ENCODE measurements at places on chromosomes 7 and 10.
A peak's percentile ranks its signal among the peaks of the same experiment; 100 is the strongest.

- DNase-seq, result no peak
These were observed 324.7 kb downstream of the ACTR3B start for GRCh38 chr7:153084278-153084677.

- no peak for DNase-seq
These were observed 103.2 kb downstream of the IQUB start for GRCh38 chr7:123431075-123431614.

DNA sequence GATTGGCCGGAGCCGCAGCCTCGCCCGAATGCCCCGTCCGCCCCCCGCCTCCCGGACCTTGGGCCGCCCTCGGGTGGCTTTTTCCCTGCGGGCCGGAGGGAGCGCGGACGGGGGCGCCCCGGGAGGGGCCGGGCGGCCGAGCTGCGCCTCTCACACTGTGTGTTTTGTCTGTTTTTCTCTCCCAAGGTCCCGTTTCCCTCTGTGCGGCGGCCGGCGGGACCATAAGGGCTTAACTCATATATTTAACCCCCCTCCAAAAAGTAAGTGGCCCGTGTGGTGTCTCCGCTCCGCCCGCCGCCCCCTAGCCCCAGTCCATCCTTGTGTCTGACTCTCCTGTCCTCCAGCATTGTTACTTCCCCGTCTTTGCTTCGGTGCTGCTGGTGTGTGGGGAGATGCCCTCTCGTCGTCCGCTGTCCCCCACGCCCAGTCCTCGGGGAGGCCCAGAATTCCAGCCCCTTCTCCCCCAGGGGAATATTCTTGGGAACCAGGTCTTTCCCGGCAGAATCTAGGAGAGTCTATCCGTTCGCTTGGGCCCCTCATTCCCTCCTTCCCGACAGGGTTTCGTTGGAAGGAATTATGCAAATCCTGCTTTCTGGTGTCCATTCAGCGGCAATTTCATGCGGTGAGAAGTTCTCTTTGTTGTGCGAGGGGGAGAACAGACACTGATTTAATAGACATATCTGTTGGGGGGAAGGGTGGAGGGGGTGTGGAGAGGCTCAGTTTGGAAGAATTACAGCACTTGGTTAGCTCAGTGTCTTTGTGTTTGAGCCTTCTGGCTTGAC lies 1.3 kb downstream of the LCOR start:
- DNase-seq, result peak; percentile 39

DNA sequence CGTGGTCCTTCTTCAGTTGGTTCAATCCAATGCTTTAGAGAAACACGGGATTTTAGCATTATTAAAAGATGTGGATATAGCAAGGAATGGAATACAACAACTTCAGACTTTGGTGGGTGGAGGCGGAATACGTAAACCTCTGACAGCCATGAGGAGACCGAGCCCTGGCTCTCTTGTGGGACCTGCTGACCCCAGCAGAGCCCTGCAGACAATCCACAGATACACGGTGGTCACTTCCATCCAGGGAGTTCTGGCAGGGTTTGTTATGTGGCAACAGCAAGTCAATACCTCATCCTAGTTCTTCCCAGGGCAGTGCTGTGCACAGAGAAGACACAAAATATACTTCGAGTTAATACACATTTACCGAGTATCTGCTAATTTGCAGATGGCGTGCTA lies 118.5 kb upstream of the DIP2C start:
- DNase-seq, result no peak

DNA sequence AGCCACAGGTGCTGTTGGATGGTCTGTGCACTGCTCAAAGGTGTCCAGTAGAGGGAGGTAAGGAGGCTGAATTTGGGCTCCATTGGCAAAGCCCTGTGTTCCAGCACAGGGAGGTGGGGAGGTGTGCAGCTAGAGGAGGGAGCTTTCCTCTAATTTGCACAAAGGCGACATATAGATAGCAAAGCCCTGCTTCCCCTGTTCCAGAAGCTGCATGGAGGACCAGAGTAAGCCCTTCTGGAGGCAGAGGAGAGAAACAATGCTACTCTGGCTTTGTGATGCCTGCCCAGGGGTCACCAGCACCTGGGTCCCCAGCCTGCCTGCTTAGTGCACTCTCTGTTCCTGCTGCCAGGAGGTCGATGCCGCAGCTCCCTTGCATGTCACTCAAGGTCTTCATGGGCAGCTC lies 3.4 kb upstream of the ARHGAP22 start:
- DNase-seq, result no peak

DNA sequence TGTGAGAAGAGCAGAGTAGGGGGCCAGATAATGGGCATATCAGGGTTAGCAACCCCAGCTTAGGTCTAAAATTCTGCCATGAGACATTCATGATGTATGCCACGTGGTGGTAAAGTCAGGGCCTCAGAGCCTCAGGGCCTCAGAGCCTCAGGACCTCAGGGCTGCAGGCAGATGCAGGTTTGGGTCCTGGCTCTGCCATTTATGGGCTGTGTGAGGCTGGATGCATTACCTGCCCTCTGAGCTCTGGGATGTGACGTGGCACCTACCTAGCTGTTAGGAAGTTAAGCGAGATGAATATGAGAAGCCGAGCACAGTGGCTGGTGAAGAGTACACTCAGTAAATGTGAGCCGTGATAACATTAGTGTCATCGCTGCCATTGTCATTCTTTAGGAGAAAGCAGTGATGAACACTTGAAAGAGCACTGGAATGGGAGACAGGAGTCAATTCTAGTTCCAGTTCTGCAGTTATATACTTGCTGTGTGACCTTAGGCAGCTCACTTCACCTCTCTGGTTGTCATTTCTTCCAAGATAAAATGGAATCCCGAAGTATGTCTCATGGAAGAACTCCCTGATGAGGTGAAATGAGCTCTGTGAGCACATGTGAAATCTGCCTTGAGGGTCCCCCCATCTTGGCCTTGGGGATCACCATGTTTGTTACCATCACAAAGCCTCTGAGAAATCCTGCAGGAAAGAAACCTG lies 127.2 kb downstream of the SH3PXD2A start:
- DNase-seq, result no peak

DNA sequence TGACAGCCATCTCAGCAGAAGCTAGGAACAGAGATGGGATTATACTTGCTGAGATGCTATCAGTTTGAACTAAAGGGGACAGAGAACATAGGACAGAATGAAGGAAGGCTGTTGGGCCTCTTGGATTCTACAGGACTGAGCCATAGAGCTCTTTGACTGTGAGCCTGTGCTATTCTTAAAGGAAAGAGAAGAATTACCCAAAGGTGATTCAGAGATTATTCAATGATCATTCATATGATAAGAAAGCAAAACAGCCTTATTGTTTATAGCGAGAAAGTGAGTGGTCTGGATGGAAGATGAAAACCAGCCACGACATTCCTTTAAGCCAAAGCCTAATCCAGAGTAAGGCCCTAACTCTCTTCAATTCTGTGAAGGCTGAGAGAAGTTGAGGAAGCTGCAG lies 69.7 kb upstream of the NEUROD6 start:
- DNase-seq, result no peak

DNA sequence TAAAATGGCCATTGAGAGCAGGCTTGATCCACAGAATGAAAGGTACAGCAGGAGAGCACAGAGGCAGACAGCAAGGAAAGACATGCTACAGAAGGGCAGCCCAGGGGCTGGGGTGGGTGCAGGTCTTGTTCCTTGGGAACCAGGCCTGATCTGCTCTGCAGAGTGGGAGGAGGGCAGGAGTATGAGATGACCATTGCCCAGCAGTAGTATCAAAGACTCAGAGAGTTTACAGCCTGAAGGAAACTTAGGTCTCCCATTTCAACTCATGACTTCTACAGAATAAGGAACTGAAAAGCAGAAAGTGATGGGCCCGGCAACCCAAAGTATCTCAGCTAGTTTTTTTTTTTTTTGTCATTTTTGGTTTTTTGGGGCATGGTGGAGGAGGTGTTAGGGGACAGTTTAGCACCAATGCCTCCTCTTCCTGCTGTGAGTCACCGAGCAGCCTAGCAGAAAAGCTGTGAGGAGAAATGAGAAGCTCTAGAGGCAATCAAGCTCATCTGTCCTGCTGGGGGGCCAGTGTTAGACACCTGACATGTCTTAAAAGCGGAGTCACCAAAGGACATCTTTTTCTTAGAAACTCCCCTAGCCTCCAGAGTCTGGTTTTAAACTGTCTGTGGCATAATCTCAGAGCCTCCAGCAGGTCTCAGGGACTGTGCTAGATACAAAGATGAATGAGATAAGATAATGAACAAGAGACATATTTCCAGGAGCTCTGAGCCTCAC lies 34.3 kb upstream of the HERPUD2 start:
- DNase-seq, result no peak

DNA sequence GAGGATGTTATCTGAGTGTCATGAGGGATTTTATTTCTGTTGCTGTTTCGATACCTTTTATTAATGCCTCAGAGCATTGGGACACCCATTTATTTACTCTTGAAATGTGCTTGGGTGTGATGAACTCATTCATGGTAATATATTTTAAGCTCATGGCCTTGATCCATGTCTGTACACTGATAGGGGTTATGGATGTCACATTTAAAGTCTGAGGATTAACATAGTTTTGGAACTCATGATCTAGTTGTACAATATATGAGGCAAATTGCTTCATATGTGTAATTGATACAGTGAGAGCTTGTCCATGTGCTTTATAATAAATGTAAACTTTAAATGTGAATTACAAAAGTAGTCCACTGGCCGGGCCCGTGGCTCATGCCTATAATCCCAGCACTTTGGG lies 23.0 kb upstream of the ZRANB1 start:
- peak; percentile 87 for DNase-seq

DNA sequence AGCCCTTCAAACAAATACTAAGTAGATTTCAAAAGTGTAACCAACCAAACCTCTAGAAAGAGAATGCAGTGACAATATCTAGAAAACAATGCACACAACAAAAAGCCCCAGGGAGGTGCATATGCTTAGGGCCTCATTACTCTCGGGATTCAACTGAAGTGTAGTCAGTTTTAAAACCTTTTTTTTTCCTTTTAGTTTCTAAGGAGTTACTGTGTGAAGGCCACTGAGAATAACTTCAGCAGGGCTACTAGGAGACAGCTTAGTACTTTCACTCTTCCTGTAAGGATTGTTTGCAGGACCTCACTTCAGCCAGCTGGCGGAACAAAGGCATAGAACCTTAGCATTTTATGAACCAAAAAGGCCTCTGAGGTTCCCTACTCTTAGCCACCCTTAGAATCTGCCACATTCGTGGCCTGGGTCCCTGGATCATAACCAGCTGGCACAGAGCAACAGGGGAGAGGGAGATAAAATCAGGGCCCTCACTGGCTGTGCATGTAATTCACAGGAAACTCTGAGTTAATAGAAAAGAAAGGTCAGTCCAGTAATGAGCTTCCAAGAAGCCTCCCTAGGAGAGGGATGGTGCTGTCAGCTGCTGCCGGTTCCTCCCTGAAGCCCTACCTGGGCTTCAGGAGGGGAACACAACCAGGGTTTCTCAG lies 3.6 kb downstream of the VOPP1 start:
- DNase-seq, result peak; percentile 17

- no peak for DNase-seq
These were observed 33.4 kb downstream of the RHOBTB1 start for GRCh38 chr10:60910543-60910942.

DNA sequence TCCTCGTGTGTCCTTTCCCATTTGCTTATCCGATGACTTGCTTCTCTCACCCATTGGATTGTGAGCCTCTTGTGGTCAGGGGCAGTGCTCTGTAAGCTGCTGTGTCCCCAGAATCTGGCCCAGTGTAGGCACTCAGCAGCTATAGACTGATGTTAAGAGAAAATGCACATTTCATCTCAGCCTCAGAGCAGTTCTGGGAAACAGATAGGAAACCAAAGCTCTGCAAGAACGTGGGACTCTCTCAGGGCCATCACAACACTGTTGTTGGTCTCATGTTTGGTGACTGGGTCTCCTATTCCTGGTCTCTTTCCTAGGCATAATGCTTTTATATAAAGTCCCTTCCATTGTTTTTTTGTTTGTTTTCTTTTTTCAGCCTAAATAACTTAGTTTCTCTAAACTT lies 141.2 kb downstream of the ST7 start:
- DNase-seq, result no peak

DNA sequence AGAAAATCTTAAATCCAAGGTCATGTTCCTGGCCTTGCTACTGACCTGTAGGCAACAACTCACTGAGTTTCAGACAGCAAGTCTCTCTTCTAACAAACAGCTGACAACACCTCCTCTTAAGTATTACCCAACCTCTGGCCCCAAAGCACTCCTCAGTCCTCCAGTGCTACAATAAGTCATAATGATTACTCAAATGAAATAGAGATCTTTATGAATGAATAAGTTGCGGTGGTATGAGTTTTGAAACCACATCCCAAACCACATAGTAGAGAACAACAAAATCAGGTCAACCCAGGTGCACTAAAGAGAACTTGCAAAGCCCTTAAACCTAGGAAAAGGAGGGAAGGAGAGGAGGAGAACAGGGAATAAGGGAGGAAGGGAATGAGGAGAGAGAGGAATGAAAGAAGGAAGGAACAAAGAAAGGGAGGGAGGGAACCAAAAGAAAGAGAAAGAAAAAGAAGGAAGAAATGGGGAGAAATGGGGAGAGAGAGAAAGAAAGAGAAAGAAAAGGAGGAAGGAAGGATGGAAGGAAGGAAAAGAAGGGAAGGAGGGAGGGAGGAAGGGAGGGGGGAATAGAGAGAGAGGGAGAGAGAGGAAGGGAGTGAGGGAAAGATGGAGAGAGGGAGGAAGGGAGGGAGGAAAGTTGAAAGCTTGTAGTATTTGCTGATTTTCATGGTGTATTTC lies 142.8 kb upstream of the CALCR start:
- DNase-seq, result peak; percentile 54

DNA sequence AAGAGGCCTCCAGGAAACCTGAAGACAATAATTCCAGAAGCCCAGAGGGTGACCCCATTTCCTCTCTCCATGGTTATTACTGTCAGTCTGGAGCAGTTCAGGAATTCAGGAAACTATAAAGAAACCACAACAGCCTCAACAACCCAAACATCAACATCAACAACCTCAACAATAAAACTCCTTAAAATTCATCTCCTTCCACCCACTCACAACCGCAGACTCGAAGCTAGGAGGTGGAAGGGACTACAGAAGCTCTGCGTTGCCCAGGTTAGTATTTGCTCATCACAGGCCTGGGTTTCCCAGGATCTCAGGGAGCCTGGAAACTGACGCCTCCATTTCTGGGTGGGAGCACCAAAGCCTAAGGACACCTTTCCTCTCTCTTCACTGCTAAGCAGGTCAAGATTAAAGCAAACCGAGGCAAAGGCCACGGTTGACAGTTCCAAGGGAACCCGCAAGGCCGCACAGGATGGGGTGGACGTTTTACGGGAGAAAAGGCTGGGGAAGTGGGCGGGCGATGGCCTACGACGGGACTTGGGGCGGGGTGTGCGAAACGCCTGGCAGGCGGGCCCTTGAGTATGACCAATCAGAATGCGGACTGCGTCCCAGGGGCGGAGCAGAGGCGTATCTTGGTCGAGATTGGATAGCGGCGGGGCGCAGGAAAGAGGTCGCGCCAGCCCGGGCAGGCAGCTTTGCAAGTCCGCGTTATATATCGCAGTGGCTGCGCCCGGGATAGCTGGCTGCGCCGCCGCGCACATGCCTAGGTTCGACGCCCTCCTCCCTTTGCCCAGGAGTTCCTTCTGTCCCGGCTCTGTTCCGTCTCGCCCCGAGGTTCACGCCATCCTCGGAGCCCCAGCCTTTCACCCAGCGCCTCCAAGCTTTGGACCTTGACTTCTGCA lies at the start of gene ELOVL3:
ELOVL3 (plus strand) TSS at position 654 of the 896 bp plus-strand sequence. CDS start 250 bp downstream, outside the sequence.
- DNase-seq, result peak; percentile 96

GRCh38 chr10:16993186-16993585 lies 136.4 kb downstream of the CUBN start:
- no peak for DNase-seq

GRCh38 chr7:96987719-96988118 lies 17.6 kb upstream of the DLX6 start:
- DNase-seq, result no peak

GRCh38 chr10:74585231-74586087 lies 240.9 kb upstream of the KAT6B start:
- DNase-seq, result peak; percentile 37

Data from fibroblast of villous mesenchyme (primary cell).